ENCODE measurements at places on chromosomes 12 and 14.

- H3K27ac ChIP-seq: no peak overlapping the region
- no peaks in the 10 kb centered on the region for H3K36me3 ChIP-seq
- no peak overlapping the region for H3K4me3 ChIP-seq
- peaks cover 5% of the 10 kb centered on the region for H3K4me1 ChIP-seq
Measured at GRCh38 chr12:91178139-91178561, 4.5 kb downstream of the DCN start.

DNA sequence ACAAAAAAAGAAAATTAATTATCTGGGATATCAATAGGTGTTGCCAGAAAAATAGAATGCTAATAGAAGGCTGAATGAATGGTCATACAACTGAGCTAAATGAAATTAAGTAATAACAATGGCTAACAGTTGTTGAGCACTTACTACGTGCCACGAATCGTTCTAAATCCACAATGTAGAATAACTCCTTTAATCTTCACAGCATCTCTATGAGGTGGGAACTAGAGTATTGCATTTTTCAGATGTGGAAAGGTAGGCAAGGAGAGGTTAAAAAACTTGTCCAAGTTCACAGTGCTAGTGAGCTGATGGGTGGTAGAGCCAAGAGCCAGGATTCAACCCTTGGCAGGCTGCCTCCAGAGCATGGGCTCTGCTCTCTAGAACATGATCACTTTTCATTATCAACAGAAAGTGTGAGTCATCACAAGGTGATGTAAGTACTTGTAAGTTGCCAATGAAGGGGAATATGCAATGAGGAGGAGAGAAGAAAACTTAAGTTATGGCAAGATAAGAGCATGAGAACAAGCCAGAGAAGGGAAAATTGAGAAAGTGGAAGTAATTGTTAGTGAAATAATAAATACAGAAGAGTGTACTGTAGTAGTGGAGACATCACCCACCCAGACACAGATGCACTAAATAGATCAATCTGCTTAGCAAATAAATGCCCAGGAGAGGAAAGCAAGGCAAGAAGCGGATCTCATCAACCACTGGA lies 122.1 kb downstream of the PRKD1 start:
- peak; percentile 38 for DNase-seq
- no peaks in the 10 kb centered on the region for H3K36me3 ChIP-seq
- H3K4me1 ChIP-seq: peaks cover 3% of the 10 kb centered on the region
- no peaks in the 10 kb centered on the region for H3K27me3 ChIP-seq

GRCh38 chr12:90917431-90917830 lies 37.5 kb downstream of the CCER1 start:
- no peak overlapping the region for H3K4me3 ChIP-seq
- H3K4me1 ChIP-seq: peaks cover 10% of the 10 kb centered on the region
- no peak overlapping the region for H3K27ac ChIP-seq
- DNase-seq: no peak
- no peaks in the 10 kb centered on the region for H3K27me3 ChIP-seq
- no peaks in the 10 kb centered on the region for H3K36me3 ChIP-seq

DNA sequence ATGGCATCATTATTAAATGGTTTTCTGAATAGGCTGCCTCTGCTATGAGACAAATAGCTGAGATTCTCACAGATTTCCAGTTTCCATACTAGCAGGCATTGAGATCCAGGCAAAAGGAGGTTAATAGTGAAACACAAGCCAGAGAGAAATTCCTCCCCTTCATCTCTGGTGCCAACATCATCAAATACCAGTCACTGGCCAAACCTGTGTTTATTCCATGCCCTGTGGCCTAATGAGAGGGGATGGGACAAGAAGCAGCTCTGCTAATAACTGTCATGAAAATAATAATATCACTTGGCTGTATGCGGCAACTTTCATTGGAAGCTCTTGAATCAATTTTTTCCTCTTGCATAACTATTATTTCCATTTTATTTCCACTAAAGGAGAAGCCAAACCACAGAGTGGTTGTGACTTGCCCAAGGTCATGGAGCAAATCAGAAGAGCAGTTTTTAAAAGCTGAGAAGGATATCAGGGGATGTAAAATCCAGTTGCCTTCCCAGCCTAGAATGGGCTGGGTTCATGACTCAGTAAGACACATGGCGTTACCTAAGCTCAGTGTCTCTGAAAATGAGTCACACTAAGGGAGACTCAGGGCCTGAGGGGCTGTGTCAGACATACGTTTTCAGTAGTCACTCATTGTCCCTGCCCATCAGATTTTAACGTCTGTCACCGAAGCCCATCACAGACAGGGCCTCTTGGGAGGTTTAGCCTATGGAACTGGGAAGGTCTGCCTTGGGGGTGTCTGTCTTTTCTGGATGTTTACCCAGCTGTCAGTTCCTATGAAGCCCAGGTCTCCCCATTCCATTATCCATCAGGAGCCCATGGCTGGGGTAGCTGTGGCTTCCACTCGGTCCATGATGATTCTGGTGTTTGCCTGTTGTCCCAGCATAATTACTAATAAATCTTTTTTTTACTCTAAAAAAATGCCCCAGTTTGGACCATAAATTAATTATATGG lies 208.8 kb upstream of the EEA1 start:
- no peaks in the 10 kb centered on the region for H3K27me3 ChIP-seq
- H3K4me3 ChIP-seq: no peak overlapping the region
- H3K27ac ChIP-seq: peak overlapping the region; percentile 66

- H3K27ac ChIP-seq: no peak overlapping the region
- no peaks in the 10 kb centered on the region for H3K4me1 ChIP-seq
- H3K27me3 ChIP-seq: no peaks in the 10 kb centered on the region
- H3K4me3 ChIP-seq: no peak overlapping the region
- H3K36me3 ChIP-seq: no peaks in the 10 kb centered on the region
Measured at GRCh38 chr12:127306604-127307215, 960.3 kb upstream of the TMEM132C start.

GRCh38 chr14:94691660-94692034 lies 78.3 kb downstream of the GSC start:
- DNase-seq: no peak
- no peak overlapping the region for H3K27ac ChIP-seq
- H3K27me3 ChIP-seq: no peaks in the 10 kb centered on the region

- no peak overlapping the region for H3K4me3 ChIP-seq
- H3K27me3 ChIP-seq: no peaks in the 10 kb centered on the region
- no peaks in the 10 kb centered on the region for H3K36me3 ChIP-seq
- peaks cover 19% of the 10 kb centered on the region for H3K4me1 ChIP-seq
- H3K27ac ChIP-seq: peak overlapping the region; percentile 94
- no peak for DNase-seq
Measured at GRCh38 chr12:76123259-76124212, 39.1 kb upstream of the NAP1L1 start.

DNA sequence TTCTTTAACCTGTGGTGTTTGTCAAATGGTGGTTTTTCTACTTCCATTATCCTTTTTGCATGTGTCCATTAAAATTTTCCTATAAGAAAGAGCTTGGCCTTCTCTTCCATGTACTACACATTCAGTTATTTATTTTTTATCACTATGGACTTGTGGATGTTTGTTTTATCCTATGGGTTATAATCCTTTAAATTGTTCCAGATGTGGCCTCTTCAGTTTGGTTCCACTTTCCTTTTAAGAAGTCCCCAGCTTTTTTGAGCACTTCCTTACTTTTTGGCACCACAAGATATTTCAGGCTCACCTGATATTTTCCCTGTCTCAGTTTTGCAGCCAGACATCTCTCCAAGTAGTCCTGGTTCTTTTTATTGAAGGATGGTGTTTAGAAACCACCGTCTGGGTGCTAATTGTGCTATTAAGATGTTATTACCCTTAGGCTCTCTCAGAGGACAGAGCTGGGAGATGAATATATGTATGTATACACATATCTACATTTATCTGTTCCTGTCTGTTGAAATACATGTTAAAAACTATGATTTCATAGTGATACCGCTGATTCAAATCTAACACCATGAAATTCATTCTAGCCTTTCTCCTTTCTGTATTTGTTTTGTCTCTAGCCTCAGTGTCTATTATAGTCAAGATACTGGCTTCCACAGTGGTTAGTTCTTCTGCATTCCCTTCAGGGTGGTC lies 408.5 kb upstream of the RGS6 start:
- DNase-seq: no peak
- H3K27me3 ChIP-seq: no peaks in the 10 kb centered on the region
- H3K4me1 ChIP-seq: no peaks in the 10 kb centered on the region
- peaks cover 1% of the 10 kb centered on the region for H3K36me3 ChIP-seq

DNA sequence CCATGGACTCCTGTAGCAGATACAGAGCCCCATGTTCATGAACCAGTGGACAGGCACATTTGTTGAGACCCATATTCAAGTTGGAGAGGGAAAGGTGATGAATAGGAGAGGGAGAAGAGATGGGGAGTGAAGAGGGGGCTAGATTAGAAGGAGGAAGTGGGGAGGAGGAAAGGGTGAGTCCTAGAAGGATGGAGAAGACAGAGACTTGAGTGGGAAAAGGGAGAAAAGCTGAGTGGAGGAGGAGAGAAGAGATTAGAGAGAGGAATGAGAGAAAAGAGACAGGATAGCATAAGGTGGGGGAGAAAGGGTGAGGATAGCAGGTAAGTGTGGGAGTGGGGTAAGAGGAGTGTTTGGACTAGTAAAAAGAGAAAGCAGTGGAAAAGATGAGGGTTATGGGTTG lies 4.9 kb upstream of the ASIC1 start:
- no peaks in the 10 kb centered on the region for H3K36me3 ChIP-seq
- peaks cover 6% of the 10 kb centered on the region for H3K4me1 ChIP-seq
- H3K27me3 ChIP-seq: no peaks in the 10 kb centered on the region
- no peak overlapping the region for H3K4me3 ChIP-seq
- DNase-seq: no peak
- no peak overlapping the region for H3K27ac ChIP-seq

DNA sequence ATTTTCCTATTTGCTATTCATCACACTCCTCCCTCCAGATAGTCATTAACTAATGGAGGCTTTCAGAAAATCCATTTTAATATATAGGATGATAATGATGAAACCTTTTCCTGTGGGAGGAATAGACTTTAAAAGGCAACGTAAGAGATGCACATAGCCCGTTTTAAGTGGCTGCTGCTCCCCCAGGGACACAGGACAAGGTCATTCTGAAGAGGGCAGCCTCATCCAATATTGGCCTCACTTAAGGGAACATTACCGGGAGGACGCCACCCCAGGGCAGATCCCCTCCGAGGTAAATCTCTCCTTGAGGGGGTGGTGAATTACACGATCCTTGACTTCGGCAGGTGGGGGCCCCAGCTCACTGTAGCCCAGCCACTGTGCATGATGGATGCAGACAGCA lies 131.9 kb downstream of the PIWIL1 start:
- no peak overlapping the region for H3K27ac ChIP-seq
- no peaks in the 10 kb centered on the region for H3K4me1 ChIP-seq
- H3K27me3 ChIP-seq: no peaks in the 10 kb centered on the region
- H3K4me3 ChIP-seq: no peak overlapping the region
- H3K36me3 ChIP-seq: no peaks in the 10 kb centered on the region
- no peak for DNase-seq

DNA sequence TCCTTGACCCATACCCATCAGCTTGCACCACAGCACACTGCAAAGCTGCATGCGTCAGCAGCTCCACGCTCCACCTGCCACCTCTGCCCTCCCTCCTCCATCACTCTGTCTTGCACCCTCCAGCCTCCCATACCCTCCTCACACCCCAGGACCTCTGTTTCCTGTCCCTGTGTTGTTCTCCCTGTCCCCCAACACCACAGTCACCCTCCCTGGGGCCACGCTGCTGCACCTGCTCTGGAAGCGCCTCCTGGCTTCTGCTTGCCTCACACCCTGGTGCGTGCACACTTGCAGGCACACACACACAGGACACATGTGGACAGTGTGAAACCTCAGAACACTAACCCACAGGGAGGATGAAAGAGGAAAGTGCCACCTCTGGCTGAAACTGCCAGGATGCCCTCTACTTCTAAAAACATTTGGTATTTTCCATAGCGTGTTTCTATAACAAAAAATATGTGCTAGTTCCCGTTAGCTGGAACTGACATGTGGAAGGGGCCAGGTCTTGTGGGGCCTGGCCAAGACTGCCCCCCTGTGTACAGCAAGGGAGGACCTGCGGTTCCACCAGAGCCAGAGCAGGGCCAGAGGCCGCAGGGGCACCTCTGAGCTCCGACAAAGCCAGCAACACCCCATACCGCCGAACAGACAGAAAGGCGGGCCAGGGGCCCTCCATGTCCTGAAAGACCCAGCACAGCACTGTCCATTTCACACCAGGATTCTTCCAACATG lies 10.0 kb downstream of the BRF1 start:
- DNase-seq: no peak
- H3K27ac ChIP-seq: no peak overlapping the region
- H3K4me3 ChIP-seq: no peak overlapping the region
- no peaks in the 10 kb centered on the region for H3K36me3 ChIP-seq
- H3K4me1 ChIP-seq: no peaks in the 10 kb centered on the region
- no peaks in the 10 kb centered on the region for H3K27me3 ChIP-seq

DNA sequence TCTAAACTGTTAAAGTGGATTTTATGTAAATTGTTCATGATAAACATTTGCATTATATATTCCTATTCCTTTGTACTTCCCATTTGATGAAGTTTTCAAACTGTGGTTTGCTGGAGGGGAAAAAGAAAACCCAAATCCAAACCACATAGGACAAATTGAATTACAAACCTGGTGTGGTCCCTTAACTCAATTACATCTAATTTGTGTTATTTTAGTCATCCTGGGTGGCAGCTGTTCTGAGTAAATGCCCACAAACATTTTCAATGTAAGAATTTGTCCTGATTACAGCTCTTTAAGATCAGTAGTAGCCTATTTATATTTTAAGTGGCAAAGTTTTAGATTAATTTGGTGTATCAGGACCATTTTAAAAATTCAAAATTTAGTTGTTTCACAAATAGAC lies 153.9 kb downstream of the RAD51B start:
- no peak for DNase-seq
- peaks cover 21% of the 10 kb centered on the region for H3K4me1 ChIP-seq
- no peaks in the 10 kb centered on the region for H3K27me3 ChIP-seq
- H3K4me3 ChIP-seq: no peak overlapping the region
- H3K27ac ChIP-seq: no peak overlapping the region

DNA sequence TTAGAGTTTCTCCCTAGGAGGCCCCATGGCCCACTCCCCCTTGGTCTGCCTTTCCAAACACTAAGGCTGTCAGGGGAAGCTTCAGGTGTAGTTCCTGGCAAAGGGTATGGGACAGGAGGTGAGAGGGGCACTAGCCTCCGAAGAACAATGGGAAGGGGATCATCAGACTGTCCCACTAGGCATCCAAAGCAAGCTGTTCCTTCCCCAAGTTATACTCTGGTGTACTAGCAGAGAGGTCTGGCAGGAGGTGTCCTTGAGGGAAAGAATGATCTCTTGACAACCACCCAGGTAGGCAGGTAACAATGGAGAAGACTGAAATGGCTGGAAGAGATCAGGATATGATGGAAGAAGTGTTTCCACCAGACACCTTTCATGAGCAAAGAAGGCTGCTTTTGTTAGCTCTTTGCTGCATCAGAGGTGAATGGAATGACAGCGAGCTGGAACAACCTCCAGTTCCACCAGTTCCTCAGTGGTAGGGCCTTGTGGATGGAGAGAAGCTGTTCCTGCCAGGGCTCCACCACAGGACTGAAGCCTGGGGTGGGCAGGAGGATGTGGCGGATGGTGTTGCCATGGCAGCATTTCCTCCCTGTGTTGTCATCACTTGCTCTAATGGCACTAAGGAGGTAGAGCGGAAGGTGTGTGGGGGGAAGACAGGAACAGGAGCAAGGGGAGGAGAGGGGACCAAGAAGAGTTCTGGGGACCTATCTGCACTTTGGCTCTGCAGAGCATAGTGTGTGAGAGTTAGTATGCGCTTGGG lies 2.3 kb upstream of the AGAP2 start:
- no peaks in the 10 kb centered on the region for H3K36me3 ChIP-seq
- H3K27ac ChIP-seq: no peak overlapping the region
- no peak overlapping the region for H3K4me3 ChIP-seq
- peaks cover 44% of the 10 kb centered on the region for H3K27me3 ChIP-seq

- peaks cover 71% of the 10 kb centered on the region for H3K36me3 ChIP-seq
- H3K4me1 ChIP-seq: peaks cover 8% of the 10 kb centered on the region
- no peaks in the 10 kb centered on the region for H3K27me3 ChIP-seq
- no peak overlapping the region for H3K4me3 ChIP-seq
- no peak for DNase-seq
Measured at GRCh38 chr14:100371773-100372172, 48.6 kb downstream of the SLC25A47 start.
